GM06990 (cell line): ENCODE measurements at places on chromosomes 6 and 20.

DNA sequence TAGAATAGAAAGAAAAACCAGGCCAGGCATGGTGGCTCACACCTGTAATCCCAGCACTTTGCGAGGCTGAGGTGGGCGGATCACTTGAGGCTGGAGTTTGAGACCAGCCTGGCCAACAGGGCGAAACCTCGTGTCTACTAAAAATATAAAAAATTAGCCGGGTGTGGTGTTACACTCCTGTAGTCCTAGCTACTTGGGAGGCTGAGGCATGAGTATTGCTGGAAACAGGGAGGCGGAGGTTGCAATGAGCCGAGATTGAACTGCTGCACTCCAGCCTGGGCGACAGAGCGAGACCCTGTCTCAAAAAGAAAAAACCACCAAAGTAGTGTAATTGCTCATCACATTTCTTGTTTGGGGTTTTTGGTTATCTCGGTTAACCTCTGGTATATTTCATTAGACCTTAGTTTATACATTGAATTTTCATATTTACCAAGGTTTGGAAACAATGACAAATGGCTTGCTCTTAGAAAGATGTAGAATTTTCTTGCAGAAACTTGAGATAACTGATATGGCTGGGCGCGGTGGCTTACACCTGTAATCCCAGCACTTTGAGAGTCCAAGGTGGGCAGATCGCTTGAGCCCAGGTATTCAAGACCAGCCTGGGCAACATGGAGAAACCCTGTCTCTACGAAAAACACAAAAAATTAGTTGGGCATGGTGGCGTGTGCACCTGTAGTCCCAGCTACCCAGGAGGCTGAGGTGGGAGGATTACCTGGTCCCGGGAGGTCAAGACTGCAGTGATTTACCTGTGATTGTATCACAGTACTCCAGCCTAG is 14.2 kb downstream of the ITCH start:
- peak; percentile 74 for DNase-seq

- DNase-seq = no peak
Measured at GRCh38 chr6:138503881-138504680, 4.8 kb upstream of the NHSL1 start.

- no peak for DNase-seq
Measured at GRCh38 chr6:52505726-52506409, 71.0 kb downstream of the TRAM2 start.

DNA sequence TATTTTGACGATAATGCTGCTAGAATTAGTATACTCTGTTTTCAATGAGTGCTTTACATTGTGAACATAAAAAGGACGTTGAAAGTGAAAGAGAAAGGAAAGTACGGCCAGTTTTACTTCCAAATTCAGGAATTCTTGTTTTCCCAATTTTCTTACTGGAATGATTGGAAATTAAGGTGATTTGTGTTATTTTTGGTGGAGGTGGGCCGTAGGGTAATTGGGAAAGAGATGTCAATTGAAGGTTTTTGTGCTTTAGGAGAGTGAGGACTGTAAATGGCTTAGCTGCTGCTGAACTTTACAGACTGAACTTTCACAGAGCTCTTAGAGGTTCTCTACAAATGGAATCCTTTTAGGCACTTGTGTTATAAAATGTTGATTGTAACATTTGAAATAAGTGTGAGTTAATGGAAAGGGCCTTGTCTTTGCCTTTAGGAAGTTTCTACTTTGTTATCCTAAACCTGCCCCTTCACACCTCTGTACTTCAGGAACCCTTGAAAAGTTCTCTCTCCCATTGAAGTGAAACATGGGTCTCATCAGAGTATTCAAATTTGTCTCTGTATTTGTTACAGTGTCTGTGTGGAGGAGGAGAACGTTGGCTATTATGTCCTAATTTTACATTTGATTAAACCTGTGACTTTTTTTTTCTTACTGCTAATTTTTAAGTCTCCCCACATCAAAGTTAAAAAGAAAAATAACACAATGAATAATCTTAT is 256.4 kb downstream of the ARID1B start:
- no peak for DNase-seq

- no peak for DNase-seq
Measured at GRCh38 chr6:169880516-169880915, 129.1 kb downstream of the ERMARD start.

DNA sequence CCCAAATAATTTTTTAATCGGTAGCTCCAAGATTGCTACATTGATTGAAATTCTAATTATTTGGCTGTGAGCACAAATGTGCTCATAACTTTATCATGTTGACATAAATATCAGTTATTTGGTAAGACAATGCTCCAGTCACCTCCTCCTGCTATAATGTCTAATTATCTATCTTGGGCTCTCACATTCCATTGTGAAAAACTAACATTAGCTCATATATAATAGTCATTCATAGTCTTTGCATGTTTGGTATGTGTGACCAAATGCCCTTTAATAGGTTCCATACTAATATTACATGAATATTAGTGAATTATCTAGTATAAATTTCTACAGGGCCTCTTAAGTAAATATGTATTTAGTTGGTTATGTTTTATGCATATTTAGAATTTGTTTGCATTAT is 185.6 kb upstream of the MCHR2 start:
- no peak for DNase-seq

DNA sequence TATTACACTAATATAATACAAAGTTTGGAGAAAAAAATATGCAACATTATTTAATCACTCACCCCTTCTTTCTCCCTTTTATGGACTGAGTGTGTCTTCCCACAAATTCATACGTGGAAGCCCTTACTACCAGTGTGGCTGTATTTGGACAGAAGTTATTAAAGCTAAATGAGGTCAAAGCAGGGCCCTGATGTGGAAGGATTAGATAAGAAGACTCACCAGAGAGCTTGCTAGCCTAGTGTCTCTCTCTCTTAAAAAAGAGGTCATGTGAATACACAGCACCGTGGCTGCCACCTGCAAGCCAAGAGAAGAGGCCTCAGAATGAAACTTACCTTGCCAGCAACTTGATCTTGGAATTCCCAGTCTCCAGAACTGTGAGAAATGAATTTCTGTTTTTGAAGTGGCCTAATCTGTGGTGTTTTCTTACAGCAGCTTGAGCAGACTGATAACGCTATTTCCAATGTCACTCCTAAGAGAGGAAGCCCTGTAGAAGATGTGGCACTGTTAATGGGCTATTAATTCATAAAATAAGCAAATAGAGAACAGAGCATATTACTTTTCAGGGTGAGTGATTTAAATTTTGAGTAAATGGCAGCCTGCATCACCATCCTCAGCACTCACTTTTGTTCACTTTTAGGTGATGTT is 233.4 kb downstream of the TBC1D7 start:
- DNase-seq = no peak

DNA sequence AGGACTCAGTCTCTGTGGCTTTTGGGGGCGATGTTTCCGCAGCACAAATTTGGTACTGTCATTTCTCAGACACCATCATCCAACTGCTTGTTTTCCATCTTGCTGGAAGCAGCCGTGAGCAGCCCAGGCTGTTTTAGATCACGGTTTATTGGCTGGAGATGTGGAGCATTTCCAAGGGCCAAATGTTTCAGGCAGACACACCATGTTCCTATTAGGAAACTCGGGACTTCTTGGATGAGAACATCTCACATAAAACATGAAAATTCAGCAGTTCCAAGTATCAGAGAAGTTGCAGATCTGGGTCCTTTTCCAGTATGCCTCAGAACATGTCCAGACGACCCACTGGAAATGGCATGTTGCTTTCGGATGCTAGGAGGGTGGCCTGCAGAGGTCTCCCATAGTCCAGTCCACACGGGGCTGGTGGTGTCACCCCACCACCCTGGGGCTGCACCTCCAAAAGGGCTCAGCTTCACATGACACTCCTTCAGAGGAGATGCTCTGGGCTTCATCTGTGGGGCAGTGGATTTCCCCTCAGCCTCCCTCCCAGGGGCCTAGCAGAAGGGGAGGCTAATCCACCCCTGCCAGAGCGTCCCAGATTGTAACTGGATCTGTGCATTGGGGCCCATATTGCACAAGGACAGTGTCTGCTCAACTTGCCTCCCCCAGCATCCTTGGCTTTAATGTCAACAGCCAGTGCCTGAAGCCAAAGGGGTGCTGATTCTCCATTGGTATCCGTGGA is 176.3 kb downstream of the SCP2D1 start:
- DNase-seq = no peak

DNA sequence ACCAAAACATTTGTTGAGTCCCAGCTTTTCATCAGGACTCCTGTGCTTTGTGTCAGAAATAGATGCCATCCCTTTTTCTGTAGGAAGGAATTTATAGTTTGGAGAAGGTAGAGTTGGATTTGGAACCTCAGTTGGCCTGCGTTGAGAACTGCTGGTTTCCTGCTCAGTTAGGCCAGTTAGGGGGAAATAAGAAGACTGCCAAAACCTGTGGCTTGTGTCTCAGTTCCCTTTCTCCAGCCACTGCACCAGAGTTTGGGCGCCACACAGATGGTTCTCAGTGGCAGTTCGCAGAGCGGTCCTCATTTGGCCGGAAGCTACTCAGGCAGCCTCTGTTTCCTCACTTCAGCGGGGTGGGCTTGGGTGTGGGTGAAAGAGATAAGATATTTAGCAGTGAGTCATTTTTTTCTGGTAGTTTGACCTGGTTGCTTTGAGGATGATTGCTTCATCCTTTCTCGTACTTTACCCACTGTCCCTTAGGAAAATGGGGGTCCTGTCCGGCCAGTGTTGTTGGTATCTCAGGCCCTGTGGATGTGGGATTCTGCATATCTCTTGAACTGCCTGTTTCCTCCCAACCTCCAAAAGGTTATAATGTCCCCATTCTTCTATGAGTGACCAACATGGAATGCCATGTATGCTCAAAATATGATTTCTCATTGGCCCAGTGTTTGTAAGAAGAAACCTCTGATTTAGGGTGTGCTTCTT is 53.7 kb downstream of the JARID2 start:
- DNase-seq = peak; percentile 80

DNA sequence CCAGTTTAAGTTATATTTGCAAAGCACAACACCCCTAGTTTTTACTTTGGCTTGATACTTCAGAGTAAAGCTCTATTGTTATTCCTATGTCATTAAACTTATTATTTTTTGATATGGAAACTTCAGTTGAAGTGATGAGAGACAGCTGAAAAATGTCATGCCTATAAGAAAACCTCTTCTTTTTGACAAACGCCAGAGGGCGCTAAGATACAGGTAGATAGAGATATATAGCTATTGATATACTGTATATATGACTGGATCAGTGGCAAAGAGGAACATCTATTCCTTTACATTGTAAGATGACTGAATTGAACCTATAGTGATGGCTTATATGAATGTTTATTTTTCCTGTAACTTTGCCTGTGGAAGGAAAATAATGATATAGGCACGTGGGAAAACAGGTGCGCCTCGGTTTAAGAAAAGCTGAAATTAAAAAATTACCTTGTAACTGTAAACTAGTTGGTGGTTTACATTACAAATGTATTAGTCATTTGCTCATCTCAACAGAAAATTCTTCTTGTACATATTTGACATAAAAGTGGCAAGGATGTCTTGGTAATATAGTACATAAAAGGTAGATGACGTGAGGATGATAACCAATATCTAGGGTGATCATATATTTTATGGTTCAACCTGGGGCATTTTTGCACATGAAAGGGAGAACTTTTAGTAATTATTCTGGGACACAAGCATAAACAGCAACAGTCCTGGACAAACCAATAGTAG is 74.1 kb downstream of the LAMA4 start:
- DNase-seq = no peak

- DNase-seq = no peak
Measured at GRCh38 chr20:18138266-18138582, 561 bp downstream of the KAT14 start.

GRCh38 chr6:11356404-11357155 is 124.1 kb upstream of the NEDD9 start:
- DNase-seq = no peak

DNA sequence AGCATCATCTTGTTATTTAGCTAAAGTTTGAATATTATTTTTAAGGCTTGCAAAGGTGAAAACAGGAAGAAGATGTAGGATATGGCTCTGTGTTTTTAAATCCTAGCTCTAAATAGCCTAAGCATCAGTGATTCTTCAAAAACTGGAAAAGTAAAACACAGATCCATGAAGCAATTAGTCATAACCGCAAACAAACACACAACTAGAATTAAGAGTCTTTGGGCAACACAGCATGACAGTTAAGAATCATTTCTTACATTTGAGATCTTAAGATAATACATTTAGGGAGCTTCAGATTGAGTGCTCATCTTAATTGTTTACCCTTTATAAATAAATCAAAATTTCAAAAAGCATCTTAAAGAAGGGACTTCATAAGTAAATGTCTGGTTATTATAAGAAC is 115.8 kb upstream of the MAP7 start:
- DNase-seq = no peak

DNA sequence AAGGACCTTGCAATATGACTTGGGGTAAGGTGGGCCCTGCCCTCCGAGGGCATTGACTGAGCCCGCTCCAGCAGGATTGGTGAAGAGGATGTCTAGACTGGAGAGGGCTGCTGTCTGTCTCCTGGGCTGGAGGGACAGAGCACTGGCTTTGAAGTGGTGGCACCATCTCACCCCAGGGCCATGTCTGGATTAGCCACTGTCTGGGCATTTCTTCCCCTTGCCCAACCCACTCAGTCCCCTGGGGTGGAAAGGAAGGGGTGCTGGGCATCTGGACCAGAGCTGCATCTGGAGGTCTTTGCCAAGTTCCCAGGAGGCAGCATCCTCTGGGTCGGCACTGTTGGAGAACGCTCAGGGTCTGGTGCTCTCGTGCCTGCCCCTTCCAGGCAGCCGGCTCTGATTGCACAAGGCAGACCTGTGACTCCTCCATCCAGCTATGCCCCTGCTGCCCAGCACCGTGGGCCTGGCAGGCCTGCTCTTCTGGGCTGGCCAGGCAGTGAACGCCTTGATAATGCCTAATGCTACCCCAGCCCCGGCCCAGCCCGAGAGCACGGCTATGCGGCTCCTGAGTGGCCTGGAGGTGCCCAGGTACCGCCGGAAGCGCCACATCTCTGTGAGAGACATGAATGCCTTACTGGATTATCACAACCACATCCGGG is at the start of gene R3HDML:
Gene R3HDML (plus strand): TSS at position 319 of the 656 bp plus-strand sequence. CDS start 115 bp downstream, at position 434.
- no peak for DNase-seq
